ENCODE measurements at places on chromosomes 13 and 19. TPM values are rescaled to one million over a fixed set of nuclear protein-coding genes. Genes with fewer than 3 reads are reported as not detected.

PSG7 gene
- total RNA-seq: not detected

FARSA gene
- total RNA-seq: 129 TPM

DNA sequence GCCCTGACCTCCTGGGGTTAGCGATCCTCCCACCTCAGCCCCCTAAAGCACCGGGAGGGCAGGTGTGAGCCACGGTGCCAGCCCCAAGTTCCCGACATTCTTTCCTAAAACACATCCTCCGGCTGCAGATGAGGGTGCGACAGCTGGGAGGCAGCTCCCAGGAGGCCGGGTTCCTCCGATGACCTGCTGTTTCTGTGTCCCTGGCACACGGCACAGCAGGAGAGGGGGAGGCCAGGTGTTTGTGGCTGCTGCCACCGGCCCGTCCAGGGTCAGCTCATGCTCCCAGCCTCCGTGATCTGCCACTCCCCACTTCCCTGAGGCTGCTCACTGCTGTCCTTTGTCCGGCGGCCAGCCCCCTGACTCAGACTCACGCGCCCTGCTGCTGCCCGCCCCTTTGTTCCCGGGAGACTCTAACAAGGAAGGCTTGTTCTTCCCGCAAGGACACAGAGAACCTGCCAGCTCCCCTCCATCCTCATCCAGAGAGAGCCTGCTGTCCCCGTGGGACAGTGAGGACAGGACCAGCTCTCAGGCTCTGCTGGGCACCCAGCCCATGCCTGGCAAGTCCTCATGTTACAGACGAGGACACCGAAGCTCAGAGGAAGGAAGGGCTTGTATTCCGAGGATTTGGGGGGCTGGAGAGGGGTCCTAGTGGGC, 10.6 kb upstream of the MADCAM1 start:
- no peak for DNase-seq

DNA sequence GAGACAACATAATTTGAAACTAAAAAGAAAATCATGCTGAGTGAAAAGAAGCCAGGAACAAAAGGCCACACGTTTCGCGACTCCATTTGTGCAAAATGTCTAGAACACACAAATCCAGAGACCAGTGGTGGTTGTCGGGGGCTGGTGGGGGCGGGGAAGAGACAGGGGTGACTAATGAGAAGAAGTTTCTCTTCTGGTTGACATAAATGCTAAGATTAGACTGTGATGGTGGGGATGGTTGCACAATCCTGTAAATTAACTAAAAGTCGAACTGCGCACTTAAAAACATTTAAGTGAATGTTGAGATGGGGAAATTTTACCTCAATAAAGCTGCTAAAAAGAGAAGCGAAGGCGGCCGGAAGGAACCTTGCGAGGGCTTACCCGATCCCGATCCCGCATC, 7.1 kb downstream of the AKAP8 start:
- no peak for DNase-seq

DNA sequence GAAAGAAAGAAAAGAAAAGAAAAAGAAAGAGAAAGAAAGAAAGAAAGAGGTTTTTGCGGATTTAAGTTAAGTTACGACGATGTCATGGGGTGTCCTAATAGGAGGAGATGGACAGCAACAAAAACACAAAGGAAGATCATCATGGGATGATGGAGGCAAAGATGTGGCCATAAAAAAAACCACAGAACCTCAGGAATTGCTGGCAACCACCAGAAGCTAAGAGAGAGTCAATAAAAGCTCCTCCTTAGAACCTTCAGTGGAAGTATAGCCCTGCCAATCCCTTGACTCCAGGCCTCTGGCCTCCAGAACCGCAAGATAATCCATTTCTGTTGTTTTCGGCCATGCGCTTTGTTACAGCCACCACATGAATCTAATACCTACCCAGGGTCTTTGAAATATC, 11.5 kb downstream of the PLEKHA4 start:
- DNase-seq: no peak

GRCh38 chr19:10603084-10603872, 16.2 kb upstream of the AP1M2 start:
- DNase-seq: no peak

- no peak for DNase-seq
Measured at GRCh38 chr13:26950968-26951367, 190.4 kb upstream of the GPR12 start.

- DNase-seq: no peak
Measured at GRCh38 chr13:113602291-113602988, 17.9 kb downstream of the TFDP1 start.

All from HCT116 (cell line).